ENCODE measurements at places on chromosomes 7 and 10. TPM values are rescaled to one million over a fixed set of nuclear protein-coding genes. Genes with fewer than 3 reads are reported as not detected.

DNA sequence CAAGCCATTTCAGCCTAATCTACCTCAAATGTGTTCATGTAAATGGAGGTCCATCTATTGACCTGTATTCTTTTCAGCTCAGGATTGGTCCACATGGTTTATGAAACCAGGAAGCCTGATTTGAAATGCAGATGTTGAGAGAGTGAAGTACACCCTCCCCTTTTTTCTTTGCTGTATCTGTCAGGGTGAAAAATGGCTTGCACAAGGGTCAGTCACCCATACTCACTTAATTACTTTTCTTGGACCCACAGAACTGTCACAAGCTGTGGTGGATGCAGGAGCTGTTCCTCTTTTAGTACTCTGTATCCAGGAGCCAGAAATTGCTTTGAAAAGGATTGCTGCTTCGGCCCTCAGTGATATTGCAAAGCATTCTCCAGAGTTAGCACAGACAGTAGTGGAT, 41.2 kb downstream of the SPAG6 start:
- DNase-seq: no peak

DNA sequence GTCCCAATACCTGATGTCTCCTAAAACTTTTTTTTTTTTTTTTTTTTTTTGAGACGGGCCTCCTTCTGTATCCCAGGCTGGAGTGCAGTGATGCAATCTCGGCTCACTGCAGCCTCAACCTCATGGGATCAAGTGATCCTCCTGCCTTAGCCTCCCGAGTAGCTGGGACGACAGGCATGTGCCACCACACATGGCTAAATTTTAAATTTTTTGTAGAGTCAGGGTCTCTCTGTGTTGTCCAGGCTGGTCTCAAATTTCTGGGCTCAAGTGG, 28.4 kb downstream of the GTF2IRD1 start:
- DNase-seq: no peak

GRCh38 chr10:79170993-79171392, 102.2 kb downstream of the ZMIZ1 start:
- DNase-seq: no peak

DNA sequence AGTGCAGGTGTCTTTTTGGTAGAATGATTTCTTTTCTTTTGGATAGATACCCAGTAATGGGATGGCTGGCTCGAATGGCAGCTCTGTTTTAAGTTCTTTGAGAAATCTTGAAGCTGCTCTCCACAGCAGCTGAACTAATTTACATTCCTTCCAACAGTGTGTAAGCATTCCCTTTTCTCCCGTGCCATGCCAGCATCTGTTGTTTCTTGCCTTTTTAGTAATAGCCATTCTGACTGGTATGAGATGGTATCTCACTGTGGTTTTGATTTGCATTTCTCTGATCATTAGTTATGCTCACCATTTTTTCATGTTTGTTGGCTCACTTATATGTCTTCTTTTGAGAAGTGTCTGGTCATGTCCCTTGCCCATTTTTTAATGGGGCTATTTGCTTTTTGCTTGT, 486.3 kb downstream of the GALNT17 start:
- no peak for DNase-seq

DNA sequence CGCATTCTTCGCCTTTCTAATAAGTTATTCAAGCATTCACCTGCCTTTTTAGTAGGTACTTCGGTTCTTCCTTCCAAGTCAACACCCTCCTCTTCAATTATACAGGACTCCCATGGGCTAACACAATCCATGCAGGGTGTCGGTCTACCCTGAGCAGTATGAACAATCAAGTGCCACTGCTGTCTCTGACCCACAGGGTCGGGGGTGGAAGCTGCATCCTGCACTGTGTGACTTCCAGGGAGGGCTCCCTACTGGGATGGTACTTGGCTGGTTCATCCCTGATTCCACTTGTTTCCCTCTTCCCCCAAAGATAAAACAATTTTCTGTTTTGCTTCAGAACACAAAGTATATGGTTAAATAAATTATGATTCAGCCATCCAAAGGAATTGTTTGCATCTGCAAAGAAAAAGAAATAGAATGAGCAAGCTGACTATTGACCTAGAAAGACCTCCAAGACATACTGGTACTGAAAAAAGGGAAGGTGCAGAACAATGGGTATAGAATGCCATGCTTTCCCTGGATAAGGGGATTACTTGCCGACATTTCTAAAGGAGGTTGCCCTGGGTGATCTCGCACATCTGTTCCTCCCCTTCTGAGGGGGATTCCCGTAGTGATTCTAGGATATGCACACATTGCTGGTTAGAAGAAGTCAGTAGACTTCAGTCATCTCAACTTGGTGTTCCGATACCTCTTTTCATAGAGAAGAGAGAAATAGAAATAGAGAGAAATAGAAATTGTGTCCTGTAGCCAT, 89.1 kb upstream of the AGR3 start:
- no peak for DNase-seq

GRCh38 chr10:99742701-99743100, 10.7 kb downstream of the CUTC start:
- DNase-seq: no peak

DNA sequence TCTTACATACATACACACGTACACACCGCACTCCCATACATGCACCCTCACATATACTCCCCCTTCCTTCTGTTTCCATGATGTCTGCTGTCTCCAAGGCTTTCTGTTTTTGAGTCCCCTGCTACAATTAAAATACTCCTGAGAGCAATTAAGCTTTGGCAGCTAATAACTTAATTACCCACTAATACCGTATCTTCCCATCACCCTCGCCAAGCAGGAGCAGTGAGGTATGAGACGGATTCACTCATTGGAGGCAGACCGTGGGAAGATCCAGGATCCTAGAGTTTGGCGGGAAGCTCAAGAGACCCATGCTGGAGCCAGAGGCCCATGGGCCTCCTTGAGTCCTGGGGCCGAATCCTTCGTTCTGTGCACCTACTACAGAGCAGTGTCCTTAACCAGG, 1.7 kb upstream of the CALN1 start:
- no peak for DNase-seq

GRCh38 chr10:85863301-85864172, 503.1 kb downstream of the GRID1 start:
- no peak for DNase-seq

- no peak for DNase-seq
These were observed 35.5 kb upstream of the C1GALT1 start for GRCh38 chr7:7146837-7147236.

GRCh38 chr10:24251547-24251946, 42.6 kb downstream of the KIAA1217 start:
- DNase-seq: no peak

GRCh38 chr7:70856901-70857630, 274.9 kb upstream of the GALNT17 start:
- DNase-seq: peak; percentile 95

DNA sequence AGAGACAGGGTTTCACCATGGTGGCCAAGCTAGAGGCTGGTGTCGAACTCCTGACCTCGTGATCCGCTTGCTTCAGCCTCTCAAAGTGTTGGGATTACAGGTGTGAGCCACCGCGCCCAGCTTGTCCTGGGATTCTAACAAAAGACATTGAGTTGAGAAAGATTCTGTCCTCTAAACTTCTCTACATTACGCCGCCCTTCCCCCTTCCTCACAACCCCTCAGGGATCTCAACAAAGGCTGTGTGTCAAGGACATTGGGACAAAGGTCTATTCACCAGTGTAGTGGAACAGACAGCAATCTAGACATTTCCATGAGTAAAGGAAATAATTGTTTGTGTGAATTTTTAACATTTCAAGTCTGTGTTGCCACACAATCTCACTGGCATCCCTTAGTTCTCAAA, 68.8 kb upstream of the KIF5B start:
- DNase-seq: peak; percentile 9

GRCh38 chr10:72349438-72349837, 5.3 kb downstream of the DNAJB12 start:
- no peak for DNase-seq

DNA sequence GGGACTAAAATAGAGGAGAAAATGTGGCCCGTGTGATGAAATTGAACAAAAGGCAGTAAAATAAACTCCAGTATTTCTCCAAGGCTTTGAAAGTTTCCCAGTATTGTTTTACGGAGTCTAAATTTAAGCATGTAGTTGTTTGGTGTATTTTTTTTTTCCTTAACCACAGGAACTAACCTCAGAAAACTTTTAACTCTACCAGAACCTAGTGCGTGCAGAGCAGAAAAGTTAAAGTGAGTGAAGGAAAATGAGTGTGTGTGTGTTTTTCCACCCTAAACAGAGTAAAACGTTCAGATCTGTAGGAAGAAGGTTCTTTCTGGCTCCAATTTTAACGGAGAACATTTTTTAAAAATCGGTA, 812 bp downstream of the PROSER2 start:
- no peak for DNase-seq

DNA sequence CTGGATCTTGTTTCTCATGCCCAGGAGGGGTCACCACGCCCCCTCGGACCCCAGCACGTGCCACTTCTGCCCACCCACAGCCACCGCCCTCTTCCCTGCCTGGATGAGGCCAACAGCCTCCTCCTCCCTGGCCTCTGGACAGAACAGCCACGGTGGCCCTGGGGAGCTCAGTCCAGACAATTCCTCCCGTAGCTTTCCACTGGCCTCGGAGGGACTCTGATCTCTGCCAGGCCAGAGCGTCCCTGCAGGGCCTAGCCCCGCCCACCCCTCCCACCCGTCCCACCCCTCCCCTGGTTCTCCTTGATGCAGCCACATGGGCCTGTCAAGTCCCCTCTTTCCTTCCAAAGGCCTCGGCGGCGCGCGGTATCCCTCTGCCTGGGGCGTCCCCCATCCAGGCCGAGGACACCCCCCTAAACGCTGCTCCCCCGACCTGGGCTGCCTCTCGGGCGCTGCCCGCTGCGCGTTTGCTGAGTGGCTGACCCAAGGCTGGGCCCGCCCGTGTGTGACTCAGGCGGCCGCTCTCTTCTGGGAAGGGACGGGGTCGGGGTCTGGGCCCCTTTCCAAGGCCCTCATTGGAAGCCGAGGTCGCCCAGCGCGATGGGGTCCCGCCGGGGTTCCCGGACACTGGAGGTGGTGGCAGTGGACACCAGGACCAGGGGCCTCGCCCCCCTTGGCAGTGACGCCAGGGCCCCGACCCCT, 557 bp downstream of the TMEM120A start:
- peak; percentile 50 for DNase-seq

DNA sequence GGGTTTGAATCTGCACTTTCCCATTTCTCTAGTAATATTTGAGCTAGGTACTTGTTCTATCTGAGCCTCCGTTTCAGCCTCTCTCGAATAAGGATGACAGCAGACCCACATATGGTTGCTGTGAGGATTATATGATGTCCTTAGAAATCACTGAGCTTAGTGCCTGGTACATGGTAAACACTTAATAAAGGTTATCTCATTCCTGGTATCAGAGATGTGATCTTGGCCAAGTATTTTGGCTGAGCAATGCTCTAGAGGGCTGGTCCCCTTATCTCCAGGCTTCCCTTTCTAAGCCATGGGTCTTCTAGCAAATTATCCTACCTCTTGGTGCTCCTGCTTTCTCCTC, 407 bp upstream of the MKRN1 start:
- DNase-seq: no peak

DNA sequence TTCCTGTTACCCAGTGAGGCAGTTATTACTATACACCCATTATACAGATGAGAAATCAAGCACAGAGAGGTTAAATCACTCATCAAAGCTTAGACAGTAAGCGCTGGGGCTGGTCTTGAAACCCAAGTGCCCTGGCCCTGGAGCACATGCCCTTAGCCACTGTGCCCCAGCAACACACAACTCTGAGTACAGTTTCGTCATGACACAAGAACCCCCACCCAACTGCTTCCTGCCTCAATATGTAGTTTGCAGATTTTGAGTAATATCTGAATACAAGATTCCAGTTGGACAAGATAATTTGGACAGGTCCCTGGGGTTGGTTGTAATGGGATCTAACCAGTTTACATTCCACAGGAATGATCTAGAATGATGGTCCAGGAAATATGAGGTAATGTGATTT, 62.8 kb downstream of the SH3PXD2A start:
- DNase-seq: no peak

- no peak for DNase-seq
These were observed 42.1 kb downstream of the NOD1 start for GRCh38 chr7:30436518-30436917.

- no peak for DNase-seq
These were observed 805 bp upstream of the WDFY4 start for GRCh38 chr10:48683868-48684267.

DNA sequence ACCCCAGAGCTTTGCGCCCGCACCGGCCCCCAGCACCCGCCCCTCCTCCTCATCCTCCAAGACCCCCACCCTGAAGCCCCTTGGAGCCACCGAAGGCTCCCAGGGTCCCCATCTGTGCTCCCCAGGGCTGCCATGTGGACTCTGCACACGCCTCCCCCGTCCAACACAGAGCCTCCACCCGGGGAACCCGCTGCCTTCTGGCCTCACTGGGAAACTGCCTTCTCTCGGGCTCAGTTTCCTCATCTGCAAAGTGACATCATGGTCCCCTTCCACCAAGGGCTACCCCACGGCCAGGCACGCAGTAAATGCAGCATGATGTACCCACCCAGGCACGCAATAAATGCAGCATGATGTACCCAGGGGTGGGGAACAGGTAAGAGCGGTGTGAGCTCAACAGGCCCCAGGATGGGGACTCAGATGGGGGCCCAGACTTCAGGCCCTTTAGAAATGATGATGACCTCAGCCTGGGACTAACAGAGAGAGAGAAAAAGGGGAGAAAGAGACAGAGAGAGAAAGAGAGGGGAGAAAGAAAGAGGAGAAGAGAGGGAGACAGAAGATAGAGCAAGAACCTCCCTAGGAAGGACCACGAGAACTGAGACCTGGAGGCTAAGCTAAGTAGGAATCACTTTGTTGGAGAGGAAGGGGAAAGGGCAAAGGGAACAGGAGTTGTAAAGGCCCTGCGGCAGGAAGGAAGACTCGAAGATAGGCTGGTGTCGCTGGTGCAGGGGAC, 2.5 kb upstream of the MICALL2 start:
- no peak for DNase-seq

- DNase-seq: no peak
These were observed 138.3 kb downstream of the ZMIZ1 start for GRCh38 chr10:79207096-79207357.

Gene ACHE
- 1.7 TPM for total RNA-seq

Gene CRPPA
- total RNA-seq: 4.8 TPM

Gene ZNF239
- total RNA-seq: 12.1 TPM

Gene FBXO24
- 0.61 TPM for total RNA-seq

Gene SLC29A4
- 32.5 TPM for total RNA-seq

Gene VIPR2
- 0.09 TPM for total RNA-seq

Gene ARMC3
- 1.5 TPM for total RNA-seq

Gene CPA1
- total RNA-seq: not detected

Gene ATP6V0A4
- total RNA-seq: not detected

Gene ANKRD7
- total RNA-seq: not detected

Gene KNDC1
- 4.0 TPM for total RNA-seq

Gene LRGUK
- total RNA-seq: 1.0 TPM

Gene CHRM2
- 0.14 TPM for total RNA-seq

Gene FAM25A
- total RNA-seq: not detected
